ENCODE measurements at places on chromosomes 2 and 18.

- DNase-seq = no peak
- H3K27me3 ChIP-seq = no peaks in the 10 kb centered on the region
- no peak overlapping the region for H3K4me3 ChIP-seq
These were observed 432.5 kb upstream of the LRRTM1 start for GRCh38 chr2:80737047-80737446.

DNA sequence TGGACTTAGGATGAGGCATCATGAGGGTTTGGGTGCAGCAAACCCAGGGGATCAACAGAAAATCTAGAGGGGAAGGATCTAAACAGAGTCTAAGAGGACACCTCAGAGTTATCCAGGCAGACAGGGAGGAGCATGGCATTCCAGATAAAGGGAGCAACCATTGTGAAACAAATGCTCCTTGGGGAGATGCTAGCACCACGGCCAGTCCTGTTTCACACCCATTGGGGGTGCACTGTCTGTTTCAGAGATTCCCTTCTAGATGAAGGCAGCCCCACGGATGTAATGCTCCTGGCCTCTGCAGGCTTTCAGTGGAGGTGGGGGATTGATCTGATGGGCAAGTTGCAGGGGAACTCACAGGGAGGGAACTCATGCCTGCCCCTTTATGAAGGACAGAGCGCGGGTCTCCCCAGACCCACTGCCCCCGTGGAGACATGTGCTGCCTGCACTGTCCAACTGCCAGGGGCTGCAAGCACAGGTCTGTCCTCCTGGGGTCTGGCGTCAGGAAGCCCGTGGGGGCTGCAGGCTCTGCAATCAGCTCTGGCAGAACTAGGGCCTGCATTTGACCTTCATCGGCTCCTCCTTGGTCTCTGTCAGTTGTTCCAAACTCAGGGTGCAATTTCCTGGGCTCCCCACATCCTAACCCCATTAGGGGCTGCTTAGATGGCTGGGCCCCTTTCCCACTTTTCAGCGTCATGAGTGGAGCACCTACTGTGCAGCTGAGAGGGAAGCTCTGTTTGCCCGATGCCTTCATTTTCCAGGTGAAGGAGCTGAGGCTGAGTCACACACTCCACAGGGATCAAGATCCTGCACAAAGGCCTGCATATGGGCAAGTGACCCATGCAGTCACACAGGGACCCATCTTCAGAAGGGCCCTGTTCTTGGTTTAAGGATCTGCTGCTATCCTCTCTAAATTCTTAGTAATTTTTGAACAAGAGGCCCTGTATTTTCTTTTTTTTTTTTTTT, 163.4 kb downstream of the ARL4C start:
- H3K27ac ChIP-seq = no peak overlapping the region
- no peak for DNase-seq
- H3K36me3 ChIP-seq = no peaks in the 10 kb centered on the region
- no peak overlapping the region for H3K4me3 ChIP-seq
- no peaks in the 10 kb centered on the region for H3K27me3 ChIP-seq

DNA sequence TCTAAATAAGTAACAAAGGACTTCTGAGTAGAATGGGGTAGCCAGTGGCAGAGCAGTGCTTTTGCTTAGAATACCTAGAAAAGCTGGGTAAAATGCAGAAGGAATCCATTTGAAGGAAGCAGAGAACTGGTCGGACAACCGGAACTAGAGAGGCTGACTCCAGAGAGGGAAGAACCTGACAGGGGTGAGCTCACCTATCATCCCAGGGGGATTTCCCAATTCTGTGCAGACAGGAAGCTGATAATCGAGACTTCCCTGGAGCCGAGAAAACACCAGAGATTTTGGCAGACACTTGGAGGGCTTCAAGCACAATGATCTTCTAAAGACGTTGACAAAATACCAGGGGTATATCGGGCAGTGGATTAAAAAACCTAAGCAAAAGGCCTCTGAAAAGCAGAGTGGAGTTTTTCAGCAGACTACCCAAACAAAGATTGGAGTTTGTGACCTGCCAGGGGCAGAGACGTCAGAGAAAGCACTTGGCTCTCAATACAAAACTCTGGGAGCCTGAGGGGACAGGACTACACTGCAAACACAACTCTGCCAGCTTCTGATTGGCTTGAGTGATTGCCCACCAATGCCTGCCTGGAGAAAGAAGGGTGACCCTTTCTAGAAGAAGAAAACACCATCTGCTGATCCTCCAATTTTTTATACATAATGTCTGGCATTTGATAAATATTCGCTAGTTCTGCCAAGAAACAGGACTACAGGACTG, 67.5 kb upstream of the TTN start:
- no peaks in the 10 kb centered on the region for H3K27me3 ChIP-seq
- no peak overlapping the region for H3K27ac ChIP-seq
- no peaks in the 10 kb centered on the region for H3K4me1 ChIP-seq
- H3K36me3 ChIP-seq = no peaks in the 10 kb centered on the region

DNA sequence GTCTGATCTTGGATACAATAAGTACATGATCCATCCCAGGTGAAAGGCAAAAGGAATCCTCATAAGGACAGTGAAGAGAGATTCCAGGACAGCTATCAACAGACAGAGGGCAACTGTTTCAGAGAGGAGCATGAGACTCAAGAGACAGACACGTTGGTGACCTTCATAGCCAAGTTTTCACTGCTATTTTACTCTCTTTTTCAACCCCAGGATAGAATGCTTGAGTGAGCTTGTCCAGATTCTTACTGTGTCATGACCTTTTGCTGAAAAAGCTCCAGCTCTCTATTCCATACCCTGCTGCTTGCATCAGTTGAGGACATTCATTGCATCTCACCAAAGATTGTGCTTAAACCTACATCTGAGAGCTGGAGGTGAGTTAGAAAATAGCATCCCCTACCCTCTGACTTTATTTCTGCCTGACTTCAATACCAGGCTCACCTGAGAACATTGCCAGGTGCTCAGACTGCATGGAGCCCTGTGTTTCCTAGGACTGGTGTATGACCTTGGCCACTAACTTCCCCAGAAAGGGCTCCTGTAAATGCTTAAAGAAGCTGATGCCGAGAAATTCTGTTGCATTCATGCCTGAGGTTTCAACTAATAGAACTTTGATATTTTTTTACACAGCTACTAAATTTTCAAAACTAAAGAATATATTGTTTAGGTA, 70.4 kb upstream of the TMEM17 start:
- peak overlapping the region; percentile 32 for H3K27ac ChIP-seq
- H3K4me3 ChIP-seq = no peak overlapping the region
- H3K27me3 ChIP-seq = no peaks in the 10 kb centered on the region
- H3K4me1 ChIP-seq = peaks cover 15% of the 10 kb centered on the region
- no peak for DNase-seq

GRCh38 chr18:73645160-73645715, 502.4 kb downstream of the FBXO15 start:
- no peaks in the 10 kb centered on the region for H3K27me3 ChIP-seq
- DNase-seq = no peak
- H3K4me3 ChIP-seq = no peak overlapping the region
- H3K27ac ChIP-seq = no peak overlapping the region
- H3K4me1 ChIP-seq = no peaks in the 10 kb centered on the region
- H3K36me3 ChIP-seq = no peaks in the 10 kb centered on the region

DNA sequence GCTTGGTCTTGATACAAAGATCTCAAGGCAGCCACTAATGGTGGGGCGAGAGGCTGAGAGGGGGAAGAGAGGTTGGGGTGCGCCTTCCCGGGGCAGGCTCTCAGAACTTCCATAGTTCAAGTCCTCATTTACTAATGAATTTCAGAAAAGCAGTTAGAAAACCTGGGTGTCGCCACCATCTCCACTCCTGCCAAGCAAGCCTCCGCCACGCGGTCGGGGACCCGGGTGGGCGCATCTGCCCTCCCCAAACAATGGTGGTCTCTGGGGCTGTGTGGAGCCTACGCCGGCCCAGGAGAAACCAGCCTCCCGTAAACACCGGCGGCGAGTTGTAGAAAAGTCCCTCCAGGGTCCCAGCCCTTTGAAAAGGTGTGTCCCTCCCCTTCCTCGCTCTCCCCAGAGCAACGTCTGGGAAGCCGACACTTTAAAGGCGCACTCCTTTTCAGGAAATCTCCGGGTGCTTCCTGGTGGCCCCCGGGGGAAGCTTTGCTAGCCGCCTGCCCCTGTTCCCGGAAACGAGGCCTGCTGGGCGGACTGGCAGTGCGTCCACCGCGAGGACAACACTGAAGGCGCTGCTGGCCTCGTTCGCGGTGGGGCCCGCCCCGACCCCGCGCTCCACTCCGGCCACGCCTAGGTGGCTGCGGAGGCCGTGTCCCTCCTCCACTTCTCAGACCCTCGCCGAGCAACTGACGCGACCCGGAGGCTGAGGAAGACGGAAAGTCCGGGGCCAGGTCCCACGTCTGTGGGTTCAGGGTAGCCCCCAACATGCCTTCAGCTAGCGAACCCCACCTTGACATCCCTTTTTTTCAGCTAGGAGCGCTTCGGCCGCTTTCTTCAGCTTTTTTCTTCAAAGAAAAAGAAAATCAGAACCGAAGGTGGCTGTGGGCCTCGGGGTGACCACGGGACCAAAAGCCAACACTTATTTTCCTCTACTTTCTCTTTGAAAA, 16.8 kb downstream of the EVX2 start:
- H3K27ac ChIP-seq = no peak overlapping the region
- DNase-seq = no peak
- H3K4me1 ChIP-seq = peaks cover 27% of the 10 kb centered on the region
- no peaks in the 10 kb centered on the region for H3K36me3 ChIP-seq
- H3K27me3 ChIP-seq = peaks cover 97% of the 10 kb centered on the region

GRCh38 chr18:38690626-38691025, 1125.0 kb upstream of the CELF4 start:
- H3K36me3 ChIP-seq = no peaks in the 10 kb centered on the region
- H3K4me3 ChIP-seq = no peak overlapping the region
- no peak overlapping the region for H3K27ac ChIP-seq
- no peak for DNase-seq
- no peaks in the 10 kb centered on the region for H3K4me1 ChIP-seq

GRCh38 chr2:12623051-12623450, 93.7 kb upstream of the TRIB2 start:
- H3K36me3 ChIP-seq = no peaks in the 10 kb centered on the region
- H3K27ac ChIP-seq = no peak overlapping the region

GRCh38 chr2:189880429-189880828, 96.2 kb downstream of the PMS1 start:
- no peak overlapping the region for H3K27ac ChIP-seq
- no peaks in the 10 kb centered on the region for H3K27me3 ChIP-seq
- H3K36me3 ChIP-seq = no peaks in the 10 kb centered on the region

DNA sequence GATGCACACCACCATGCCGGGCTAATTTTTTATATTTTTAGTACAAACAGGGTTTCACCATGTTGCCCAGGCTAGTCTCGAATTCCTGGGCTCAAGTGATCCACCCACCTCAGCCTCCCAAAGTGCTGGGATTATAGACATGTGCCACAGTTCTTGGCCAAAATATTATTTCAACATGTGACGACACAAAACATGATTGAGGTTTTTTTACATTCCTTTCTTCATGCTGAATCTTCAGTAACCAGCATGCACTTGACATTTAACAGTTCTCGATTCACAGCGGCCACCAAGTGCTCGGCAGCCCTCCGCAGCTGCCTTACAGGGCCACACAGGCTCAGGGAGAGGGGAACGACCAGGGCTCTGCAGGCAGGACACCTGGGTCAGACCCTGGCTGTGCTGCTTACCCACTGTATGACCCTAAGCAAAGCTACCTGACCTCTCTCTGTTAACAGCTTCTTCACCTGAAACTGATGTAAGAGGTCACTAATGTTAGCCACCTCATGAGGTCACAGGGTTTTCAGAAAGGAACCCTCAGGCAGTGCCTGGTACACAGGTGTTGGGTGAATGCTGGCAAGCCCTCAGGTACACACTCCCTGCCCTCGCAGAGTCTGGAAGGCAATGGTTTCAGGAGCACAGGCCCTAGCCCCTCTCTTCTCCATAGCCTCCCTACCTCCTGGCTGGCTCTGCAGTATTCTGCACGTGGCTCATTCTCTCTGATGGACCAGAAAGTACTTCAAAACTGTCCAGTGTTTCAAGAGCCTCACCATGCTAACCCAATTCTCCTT, 25.7 kb downstream of the TUBB6 start:
- no peak overlapping the region for H3K27ac ChIP-seq
- no peak overlapping the region for H3K4me3 ChIP-seq
- peaks cover 74% of the 10 kb centered on the region for H3K36me3 ChIP-seq
- DNase-seq = peak; percentile 29
- H3K4me1 ChIP-seq = no peaks in the 10 kb centered on the region

DNA sequence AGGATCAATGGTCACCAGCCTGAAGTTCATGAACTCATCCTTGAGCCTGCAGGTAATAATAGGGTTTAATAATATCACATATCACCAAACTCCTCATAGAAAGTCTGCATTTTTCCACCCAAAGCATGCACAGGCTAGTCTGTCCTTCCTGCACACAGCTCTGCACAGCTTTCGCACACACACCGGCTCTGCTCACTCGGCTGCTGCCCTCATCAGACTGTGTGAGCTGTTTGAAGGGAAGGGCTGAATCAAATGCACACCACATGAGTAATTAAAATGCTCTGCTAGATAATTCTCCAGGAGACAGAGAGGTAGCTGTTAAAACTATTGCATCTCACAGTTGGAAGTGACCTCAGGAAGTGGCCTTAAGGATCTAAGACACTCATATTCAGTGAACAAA, 108.4 kb upstream of the YPEL5 start:
- DNase-seq = no peak
- no peaks in the 10 kb centered on the region for H3K4me1 ChIP-seq
- H3K27ac ChIP-seq = no peak overlapping the region

- no peaks in the 10 kb centered on the region for H3K36me3 ChIP-seq
- H3K27ac ChIP-seq = no peak overlapping the region
- DNase-seq = no peak
These were observed 4.7 kb downstream of the GLI2 start for GRCh38 chr2:120740375-120740764.

DNA sequence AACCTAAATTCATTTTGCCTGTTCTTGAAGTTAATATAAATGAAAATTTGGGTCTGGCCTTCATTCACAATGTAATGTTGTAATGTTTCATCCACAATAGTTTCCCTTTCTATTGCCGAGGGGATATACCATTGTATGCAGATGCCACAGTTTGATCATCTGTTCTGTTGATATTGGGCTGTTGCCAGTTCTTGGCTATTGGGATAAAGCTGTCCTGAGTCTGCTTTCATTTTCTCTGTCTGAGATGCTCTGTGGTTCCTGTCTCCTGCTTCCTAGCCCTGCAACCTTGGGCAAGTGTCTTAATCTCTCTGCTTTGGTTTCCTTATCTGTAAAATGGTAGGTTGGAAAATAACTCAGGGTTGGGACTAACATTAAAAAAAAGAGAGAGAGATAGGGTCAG, 25.2 kb downstream of the B3GNT2 start:
- DNase-seq = no peak
- no peak overlapping the region for H3K4me3 ChIP-seq
- H3K27ac ChIP-seq = no peak overlapping the region

GRCh38 chr18:42929181-42929580, 186.3 kb downstream of the RIT2 start:
- no peaks in the 10 kb centered on the region for H3K4me1 ChIP-seq
- no peaks in the 10 kb centered on the region for H3K36me3 ChIP-seq
- no peak overlapping the region for H3K4me3 ChIP-seq
- H3K27ac ChIP-seq = no peak overlapping the region
- no peaks in the 10 kb centered on the region for H3K27me3 ChIP-seq

DNA sequence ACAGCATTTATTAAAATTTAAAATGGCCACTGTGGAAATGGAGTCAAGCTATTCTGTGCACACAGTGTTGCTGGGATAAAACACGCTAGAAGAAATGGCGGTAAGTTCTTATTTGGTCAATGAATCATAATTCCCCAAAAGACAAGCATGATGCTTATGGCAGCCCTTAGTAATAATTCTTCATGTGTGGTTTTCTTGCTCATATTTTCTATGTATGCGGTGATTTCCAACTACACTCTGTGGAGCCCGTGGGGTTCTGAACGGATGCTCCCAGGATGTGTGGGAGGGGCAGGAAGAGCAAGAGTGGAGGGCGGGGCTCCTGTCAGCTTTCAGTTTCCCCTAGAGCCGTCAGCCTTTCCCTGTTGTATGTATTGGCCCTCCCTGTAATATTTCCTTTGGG, 91.7 kb upstream of the RMDN2 start:
- no peak overlapping the region for H3K4me3 ChIP-seq
- no peaks in the 10 kb centered on the region for H3K36me3 ChIP-seq
- no peak for DNase-seq
- no peaks in the 10 kb centered on the region for H3K27me3 ChIP-seq
